ENCODE measurements at places on chromosomes 12 and 14.

- peak overlapping the region; percentile 98 for H3K4me3 ChIP-seq
- peak; percentile 43 for DNase-seq
- H3K4me1 ChIP-seq, result peaks cover 14% of the 10 kb centered on the region
- no peaks in the 10 kb centered on the region for H3K27me3 ChIP-seq
- H3K27ac ChIP-seq, result peak overlapping the region; percentile 99
Measured at GRCh38 chr12:56315249-56315621, 553 bp downstream of the CNPY2 start.

- peak overlapping the region; percentile 93 for H3K27ac ChIP-seq
- H3K4me3 ChIP-seq, result peak overlapping the region; percentile 78
- peaks cover 26% of the 10 kb centered on the region for H3K4me1 ChIP-seq
- H3K27me3 ChIP-seq, result no peaks in the 10 kb centered on the region
Measured at GRCh38 chr12:6450869-6451347, 934 bp upstream of the TAPBPL start.

GRCh38 chr14:77375973-77376770 lies 722 bp downstream of the TMED8 start:
- H3K27me3 ChIP-seq, result no peaks in the 10 kb centered on the region
- H3K4me3 ChIP-seq, result peak overlapping the region; percentile 87
- peak; percentile 18 for DNase-seq
- no peaks in the 10 kb centered on the region for H3K36me3 ChIP-seq
- peaks cover 43% of the 10 kb centered on the region for H3K4me1 ChIP-seq

DNA sequence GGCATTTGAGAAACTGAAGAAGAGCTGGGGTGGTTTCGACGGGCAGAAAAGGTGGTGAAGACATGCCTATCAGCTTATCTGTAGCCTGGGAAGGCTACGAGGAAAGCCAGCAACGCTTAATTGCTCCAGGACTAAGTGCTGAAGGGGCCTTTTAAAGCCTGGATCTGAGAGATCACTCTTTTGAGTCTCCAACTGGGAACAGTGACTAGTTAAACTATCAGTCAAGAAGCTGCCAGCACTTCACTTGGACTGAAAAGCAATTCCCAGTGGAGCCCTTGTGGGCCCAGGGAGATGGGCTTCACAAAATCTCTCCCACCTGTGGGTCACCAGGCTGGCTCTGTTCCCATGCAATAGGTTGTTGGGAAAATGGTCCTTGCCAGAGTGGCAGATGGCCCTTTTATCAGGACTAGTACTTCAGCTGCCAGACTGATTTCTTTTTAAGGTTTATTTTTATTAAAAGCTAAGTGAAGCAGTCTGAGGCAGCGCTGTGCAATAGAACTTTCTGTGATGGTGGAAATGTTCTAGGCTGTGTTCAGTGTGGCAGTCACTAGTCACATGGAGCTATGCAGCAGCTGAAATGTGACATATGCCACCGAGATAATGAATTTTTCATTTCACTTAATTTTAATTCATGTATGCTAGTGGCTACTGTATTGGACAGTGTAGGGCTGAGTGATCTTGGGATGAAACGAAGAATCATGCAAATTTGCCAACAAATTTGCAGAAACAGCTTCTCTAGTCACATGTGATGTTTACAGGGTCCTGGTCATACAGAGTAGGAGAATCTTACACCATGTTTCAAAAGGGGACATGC lies 276.8 kb downstream of the PCNX1 start:
- no peak overlapping the region for H3K4me3 ChIP-seq
- peaks cover 7% of the 10 kb centered on the region for H3K4me1 ChIP-seq
- no peak overlapping the region for H3K27ac ChIP-seq
- no peaks in the 10 kb centered on the region for H3K27me3 ChIP-seq
- DNase-seq, result no peak

DNA sequence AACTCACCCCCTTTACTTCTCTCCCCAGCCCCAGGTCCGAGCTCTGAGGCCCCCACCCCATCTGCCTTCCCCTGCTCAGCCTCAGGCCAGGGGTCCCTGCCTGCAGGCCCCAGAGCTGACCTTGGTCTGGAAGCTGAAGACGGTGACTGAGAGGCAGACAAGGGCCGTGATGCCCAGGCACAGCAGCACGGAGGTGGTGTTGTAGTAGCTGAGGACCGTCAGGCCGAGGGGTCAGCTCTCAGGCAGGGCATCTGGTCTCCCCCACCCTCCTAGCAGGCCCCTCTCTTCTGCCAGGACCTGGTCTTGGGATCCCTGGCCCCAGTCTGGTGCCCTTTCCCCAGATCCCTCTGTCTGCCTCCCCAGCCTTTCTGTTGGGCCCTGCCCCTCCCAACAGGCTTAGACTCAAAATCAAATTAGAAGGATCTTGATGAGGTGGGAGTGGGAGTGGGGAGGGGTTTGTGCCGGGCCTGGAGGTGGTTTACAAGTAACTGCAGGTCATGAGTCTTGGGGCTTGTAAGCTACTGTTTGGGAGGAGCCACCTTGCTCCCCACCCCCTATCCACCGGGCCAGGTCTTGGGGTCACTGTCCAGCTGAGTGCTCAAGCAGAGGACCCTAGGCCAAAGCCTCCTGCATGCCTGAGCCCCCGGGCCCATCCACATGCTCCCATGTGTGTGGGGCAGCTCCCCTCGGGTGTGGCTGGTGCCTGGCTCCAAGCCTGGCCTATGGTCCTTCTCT lies 14.2 kb downstream of the FAIM2 start:
- H3K27me3 ChIP-seq, result peaks cover 23% of the 10 kb centered on the region
- no peak for DNase-seq
- H3K27ac ChIP-seq, result no peak overlapping the region
- H3K4me3 ChIP-seq, result no peak overlapping the region

DNA sequence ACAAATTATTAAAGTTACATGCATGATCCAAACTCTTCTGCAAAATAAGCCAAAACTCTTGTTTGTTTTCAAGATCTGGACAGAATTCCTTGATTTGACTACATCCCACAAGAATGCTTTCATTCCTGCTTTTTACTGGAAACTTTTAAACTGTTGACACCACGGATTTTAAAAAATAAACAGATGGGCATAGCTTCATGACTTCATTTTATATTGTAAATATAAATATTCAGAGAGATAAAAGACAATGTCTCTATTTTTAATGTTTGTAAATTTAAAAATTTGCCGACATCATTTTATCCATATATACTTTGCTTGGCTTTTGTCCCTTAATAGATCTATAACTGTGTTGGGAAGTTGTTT lies 134.3 kb upstream of the DCN start:
- H3K4me3 ChIP-seq, result no peak overlapping the region
- peak overlapping the region; percentile 69 for H3K27ac ChIP-seq
- H3K4me1 ChIP-seq, result peaks cover 16% of the 10 kb centered on the region

GRCh38 chr14:71271166-71271945 lies 364.1 kb downstream of the PCNX1 start:
- no peaks in the 10 kb centered on the region for H3K4me1 ChIP-seq
- peaks cover 2% of the 10 kb centered on the region for H3K36me3 ChIP-seq
- H3K27me3 ChIP-seq, result no peaks in the 10 kb centered on the region
- no peak overlapping the region for H3K27ac ChIP-seq
- H3K4me3 ChIP-seq, result no peak overlapping the region
- no peak for DNase-seq

- DNase-seq, result no peak
- no peak overlapping the region for H3K27ac ChIP-seq
- H3K27me3 ChIP-seq, result peaks cover 2% of the 10 kb centered on the region
- H3K36me3 ChIP-seq, result no peaks in the 10 kb centered on the region
- no peak overlapping the region for H3K4me3 ChIP-seq
- no peaks in the 10 kb centered on the region for H3K4me1 ChIP-seq
Measured at GRCh38 chr14:25667387-25667786, 617.4 kb upstream of the STXBP6 start.

DNA sequence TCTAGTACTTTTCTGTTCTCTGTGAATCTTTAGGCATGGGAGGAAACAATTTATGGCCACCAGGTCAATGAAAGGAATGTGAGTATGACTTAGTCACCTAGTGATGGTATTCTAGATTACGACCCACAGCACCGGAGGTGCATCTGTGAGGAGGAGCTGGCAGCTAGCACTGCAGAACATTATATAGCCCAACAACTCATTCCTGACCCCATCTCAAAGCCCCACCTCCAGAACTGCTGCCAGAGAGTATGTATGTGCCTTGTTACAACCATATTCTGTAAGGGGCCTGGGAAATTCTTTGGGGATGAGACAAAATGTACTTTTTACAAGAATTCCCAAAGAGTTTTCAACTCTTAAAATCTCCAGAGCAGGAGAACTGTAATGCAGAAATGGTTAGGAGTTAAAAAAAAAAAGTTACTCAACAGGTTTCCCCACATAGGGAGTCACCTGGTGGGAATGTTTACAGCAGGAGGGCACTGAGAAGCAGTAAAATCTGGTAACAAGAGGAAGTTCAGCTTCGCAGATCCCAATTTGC lies 34.9 kb upstream of the CERS5 start:
- H3K27ac ChIP-seq, result peak overlapping the region; percentile 98
- no peak for DNase-seq
- H3K4me1 ChIP-seq, result peaks cover 31% of the 10 kb centered on the region
- no peaks in the 10 kb centered on the region for H3K27me3 ChIP-seq

GRCh38 chr14:101876555-101876938 lies 87.8 kb upstream of the DYNC1H1 start:
- H3K36me3 ChIP-seq, result no peaks in the 10 kb centered on the region
- H3K27me3 ChIP-seq, result no peaks in the 10 kb centered on the region
- peaks cover 31% of the 10 kb centered on the region for H3K4me1 ChIP-seq
- H3K27ac ChIP-seq, result peak overlapping the region; percentile 91

- no peaks in the 10 kb centered on the region for H3K27me3 ChIP-seq
- H3K4me1 ChIP-seq, result peaks cover 33% of the 10 kb centered on the region
- H3K36me3 ChIP-seq, result peaks cover 10% of the 10 kb centered on the region
- H3K4me3 ChIP-seq, result no peak overlapping the region
Measured at GRCh38 chr12:95173392-95174251, 43.6 kb downstream of the FGD6 start.

GRCh38 chr12:95197636-95198035 lies 19.6 kb downstream of the FGD6 start:
- H3K36me3 ChIP-seq, result no peaks in the 10 kb centered on the region
- H3K27me3 ChIP-seq, result no peaks in the 10 kb centered on the region
- peaks cover 47% of the 10 kb centered on the region for H3K4me1 ChIP-seq
- DNase-seq, result no peak
- no peak overlapping the region for H3K4me3 ChIP-seq

DNA sequence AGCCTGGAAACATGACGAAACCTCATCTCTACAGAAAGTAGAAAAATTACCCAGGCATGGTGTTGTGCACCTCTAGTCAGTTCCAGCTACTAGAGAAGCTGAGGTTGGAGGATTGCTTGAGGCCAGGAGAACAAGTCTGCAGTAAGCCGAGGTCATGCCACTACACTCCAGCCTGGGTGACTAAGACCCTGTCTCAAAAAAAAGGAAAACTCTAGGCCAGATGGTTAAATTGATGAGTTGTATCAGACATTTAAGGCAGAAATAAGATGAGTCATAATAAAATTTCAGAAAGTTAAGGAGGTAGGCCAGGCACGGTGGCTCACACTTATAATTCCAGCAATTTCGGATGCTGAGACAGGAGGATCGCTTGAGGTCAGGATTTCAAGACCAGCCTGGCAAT lies 10.7 kb downstream of the EIF2S1 start:
- no peaks in the 10 kb centered on the region for H3K27me3 ChIP-seq
- DNase-seq, result no peak
- peaks cover 27% of the 10 kb centered on the region for H3K36me3 ChIP-seq
- no peaks in the 10 kb centered on the region for H3K4me1 ChIP-seq

DNA sequence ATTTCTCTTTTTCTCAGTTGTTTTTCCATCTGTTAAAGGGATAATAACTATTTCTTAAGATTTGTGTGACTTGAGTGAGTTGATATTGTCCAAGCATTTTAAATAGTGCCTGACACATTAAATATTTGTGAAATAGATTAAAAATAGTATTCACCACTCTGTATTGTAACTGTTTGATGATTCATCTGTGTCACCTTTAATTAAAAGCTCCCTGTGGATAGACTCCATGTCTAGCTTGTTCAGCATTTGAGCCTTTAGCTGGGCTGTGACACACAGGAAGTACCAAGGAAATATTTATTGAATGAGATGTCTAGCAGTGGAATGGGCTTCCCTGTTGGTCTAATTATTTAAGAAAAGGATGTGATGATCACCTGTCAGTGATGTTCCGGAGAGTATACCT lies 1.8 kb upstream of the GLIPR1L2 start:
- peak overlapping the region; percentile 36 for H3K27ac ChIP-seq
- H3K27me3 ChIP-seq, result no peaks in the 10 kb centered on the region
- no peak for DNase-seq
- peaks cover 10% of the 10 kb centered on the region for H3K36me3 ChIP-seq
- peaks cover 31% of the 10 kb centered on the region for H3K4me1 ChIP-seq

DNA sequence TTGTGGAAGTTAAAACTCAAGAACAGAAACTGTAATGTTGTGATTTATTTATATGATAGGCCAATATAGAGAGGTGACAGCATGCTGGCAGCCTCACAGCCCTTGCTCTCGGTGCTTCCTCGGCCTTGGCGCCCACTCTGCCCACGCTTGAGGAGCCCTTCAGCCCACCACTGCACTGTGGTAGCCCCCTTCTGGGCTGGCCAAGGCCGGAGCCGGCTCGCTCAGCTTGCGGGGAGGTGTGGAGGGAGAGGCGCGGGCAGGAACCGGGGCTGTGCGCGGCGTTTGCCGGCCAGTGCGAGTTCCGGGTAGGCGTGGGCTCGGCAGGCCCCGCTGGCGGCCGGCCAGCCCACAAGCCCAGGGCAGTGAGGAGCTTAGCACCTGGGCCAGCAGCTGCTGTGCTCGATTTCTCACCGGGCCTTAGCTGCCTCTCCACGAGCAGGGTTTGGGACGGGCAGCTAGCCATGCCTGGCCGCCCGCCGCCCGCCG lies 65.8 kb upstream of the SLC8A3 start:
- no peaks in the 10 kb centered on the region for H3K4me1 ChIP-seq
- no peak overlapping the region for H3K27ac ChIP-seq
- H3K27me3 ChIP-seq, result peaks cover 23% of the 10 kb centered on the region
- H3K36me3 ChIP-seq, result no peaks in the 10 kb centered on the region
- H3K4me3 ChIP-seq, result peak overlapping the region; percentile 65

- H3K4me1 ChIP-seq, result peaks cover 33% of the 10 kb centered on the region
- no peaks in the 10 kb centered on the region for H3K27me3 ChIP-seq
- DNase-seq, result no peak
- no peak overlapping the region for H3K4me3 ChIP-seq
Measured at GRCh38 chr14:103144085-103144484, 20.8 kb downstream of the TNFAIP2 start.

- peaks cover 61% of the 10 kb centered on the region for H3K27me3 ChIP-seq
- no peak within 1 kb of the TSS for H3K27ac ChIP-seq
- H3K36me3 ChIP-seq, result no peaks in the 10 kb centered on the region
- no peak for DNase-seq
- peak within 1 kb of the TSS; percentile 62 for H3K4me3 ChIP-seq
Measured at GRCh38 chr14:36582011-36582873, at the start of gene NKX2-8. Gene NKX2-8, minus strand, starts transcription at chr14:36582614. Its CDS starts 225 bp downstream, at chr14:36582389.

DNA sequence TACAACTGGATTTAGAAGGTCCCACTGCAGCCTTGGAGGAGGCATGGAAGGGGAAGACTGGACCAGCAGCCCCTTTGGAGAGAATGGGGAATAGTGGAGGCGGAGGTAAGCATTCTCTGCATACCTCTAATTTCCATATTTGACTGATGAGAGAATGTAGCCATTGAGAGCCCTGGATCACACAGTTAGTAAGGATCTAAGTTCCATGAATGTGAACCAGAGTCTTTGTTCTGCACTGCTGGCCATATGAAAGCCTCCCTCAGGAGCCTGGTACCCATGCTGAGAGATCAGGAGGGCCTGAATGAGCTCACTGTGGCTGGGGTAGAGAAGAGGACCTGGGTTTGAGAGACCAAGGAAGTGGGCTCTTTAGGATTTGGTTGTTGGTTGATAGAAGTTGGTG lies 192.1 kb downstream of the TMEM132C start:
- no peak for DNase-seq
- no peak overlapping the region for H3K4me3 ChIP-seq
- peaks cover 4% of the 10 kb centered on the region for H3K4me1 ChIP-seq
- H3K27ac ChIP-seq, result no peak overlapping the region
- no peaks in the 10 kb centered on the region for H3K27me3 ChIP-seq

GRCh38 chr14:96764012-96764411 lies 33.2 kb upstream of the VRK1 start:
- no peak for DNase-seq
- no peaks in the 10 kb centered on the region for H3K36me3 ChIP-seq
- peaks cover 2% of the 10 kb centered on the region for H3K4me1 ChIP-seq
- peaks cover 50% of the 10 kb centered on the region for H3K27me3 ChIP-seq
- H3K4me3 ChIP-seq, result no peak overlapping the region

All from mesothelial cell of epicardium (in vitro differentiated cells).